ENCODE measurements at places on chromosomes 5 and 9.
A peak's percentile ranks its signal among the peaks of the same experiment; 100 is the strongest.

- no peak for DNase-seq
Measured at GRCh38 chr5:62042007-62042406, 264.0 kb upstream of the KIF2A start.

DNA sequence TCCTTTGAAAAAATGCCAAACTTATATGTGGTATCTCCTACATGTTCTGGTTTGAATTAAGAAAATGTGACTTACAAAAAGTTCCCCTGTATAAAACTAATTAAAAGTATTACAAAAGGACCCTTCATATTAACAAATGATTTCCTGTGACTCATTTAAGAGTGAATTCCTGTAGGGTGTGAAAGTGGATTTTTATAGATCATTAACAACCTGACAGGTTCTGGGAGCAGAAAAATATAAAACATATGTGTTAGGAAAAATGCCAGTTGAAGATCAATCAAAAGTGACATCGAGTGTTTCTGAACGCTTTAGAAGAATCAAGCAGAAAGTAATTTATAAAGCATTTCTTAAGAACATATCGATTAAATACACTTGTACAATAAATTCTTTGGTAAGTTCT lies 35.5 kb downstream of the CAMK4 start:
- no peak for DNase-seq

- no peak for DNase-seq
Measured at GRCh38 chr5:78701795-78702410, 53.3 kb upstream of the LHFPL2 start.

DNA sequence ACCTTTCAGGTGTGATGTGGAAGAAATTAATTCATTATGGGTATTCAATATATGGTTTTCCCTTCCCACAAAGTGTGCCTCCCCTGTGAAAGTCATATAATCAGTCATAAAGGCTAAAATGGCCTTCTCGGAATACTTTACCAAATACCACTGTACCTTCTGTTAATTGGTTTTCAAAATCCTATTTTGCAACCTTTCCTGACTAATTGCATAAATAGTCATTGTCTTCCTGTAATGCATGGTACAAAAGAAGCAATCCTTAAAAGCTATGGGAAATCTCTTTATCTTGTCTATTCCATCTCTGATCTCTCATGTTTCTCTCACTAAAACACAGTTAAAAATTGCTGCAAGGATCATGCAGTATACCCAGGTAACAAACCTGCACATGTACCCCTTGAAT lies 44.3 kb upstream of the UGCG start:
- DNase-seq = no peak

DNA sequence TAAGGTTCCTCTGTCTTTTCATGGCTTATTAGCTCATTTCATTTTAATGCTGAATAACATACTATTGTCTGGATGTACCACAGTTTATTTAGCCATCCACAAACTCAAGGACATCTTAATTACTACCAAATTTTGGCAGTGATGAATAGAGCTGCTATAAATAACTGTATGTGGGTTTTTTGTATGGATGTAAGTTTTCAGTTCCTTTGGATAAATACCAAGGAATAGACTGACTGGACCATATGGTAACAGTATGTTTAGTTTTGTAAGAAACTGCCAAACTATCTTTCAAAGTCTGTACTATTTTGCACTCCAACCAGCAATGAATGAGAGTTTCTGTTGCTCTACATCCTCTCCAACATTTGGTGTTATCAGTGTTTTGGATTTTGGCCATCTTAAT lies 38.7 kb downstream of the SCAMP1 start:
- no peak for DNase-seq

DNA sequence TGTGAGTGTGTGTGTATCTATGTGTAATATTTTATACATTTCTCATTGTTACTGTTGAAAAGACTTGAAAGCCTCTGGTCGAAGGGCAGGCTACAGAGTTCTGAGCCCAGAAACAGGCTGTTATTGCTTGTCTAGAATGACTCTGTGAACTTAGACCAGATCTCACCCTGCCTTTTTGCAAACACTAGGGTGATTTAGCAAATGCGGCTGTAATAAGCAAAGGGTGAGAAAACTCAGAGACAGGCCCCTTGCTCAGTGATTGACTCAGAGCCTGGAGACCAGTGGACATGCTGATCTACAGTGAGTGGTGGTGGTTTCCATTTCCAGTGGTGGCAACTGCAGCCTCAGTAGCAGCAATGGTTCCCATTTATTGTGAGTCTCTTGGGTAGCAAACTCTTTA lies 183.7 kb downstream of the ATP10B start:
- no peak for DNase-seq

DNA sequence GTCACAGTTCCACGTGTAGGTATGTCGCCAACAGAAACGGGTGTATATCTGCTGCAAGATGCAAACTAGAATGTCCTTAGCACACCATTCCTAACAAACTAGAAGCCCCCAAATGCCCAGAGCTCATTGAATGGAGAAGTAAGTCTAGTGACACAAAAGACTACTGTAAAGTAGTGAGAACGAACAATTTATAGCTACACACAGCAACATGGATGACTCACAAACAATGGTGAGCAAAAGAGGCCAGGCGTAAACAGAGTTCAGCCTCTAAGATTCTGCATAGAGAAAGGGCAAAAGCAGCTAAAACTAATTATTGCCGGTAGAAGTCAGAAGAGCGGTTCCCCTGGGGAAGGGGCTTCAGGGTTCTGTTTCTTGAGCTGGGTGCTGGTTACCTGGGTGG lies 74.7 kb downstream of the AMBP start:
- DNase-seq = no peak

DNA sequence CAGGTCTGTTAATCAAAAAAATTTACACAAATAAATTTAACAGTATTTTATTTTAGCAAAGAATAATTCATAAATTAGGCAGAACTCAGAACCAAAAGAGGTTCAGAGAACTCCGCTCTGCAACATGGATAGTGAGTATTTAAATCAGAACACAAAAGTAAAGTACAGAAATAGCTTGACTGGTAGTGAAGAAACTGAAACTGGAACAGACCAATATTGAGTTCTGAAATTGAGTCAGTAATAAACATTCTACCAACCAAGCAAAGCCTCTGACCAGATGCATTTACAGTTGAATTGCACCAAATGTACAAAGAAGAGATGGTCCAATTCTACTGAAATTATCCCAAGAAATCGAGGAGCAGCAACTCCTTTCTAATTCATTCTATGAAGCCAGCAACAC lies 1542.8 kb downstream of the EFNA5 start:
- DNase-seq = no peak

GRCh38 chr5:1347571-1347970 lies 2.7 kb upstream of the CLPTM1L start:
- no peak for DNase-seq

- peak; percentile 6 for DNase-seq
Measured at GRCh38 chr9:133979921-133980863, 11.9 kb downstream of the VAV2 start.

DNA sequence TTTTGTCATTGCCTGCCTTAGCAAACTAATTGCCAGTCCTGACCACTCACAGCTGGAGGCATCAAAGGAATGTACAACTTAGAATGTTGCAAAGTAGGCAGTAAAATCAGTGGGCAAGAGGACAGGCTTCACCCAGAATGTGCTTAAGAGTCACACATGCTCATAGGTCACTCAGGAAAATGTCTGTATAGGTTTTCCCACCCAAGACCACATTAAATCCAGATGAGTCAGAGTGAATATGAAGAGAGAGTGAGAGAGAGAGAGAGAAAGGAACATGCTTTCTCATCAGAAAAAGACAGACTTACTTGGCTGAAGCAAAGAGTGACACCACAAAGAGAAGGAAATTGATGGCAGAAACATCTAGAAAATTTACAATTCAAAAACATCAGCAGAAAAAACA lies 37.9 kb downstream of the PLEKHG4B start:
- DNase-seq = no peak

Measured in activated naive CD4-positive, alpha-beta T cell treated with anti-CD3 and anti-CD28 coated beads, Interleukin-2, amount 50 U/mL, for 16 hours (primary cell).